ENCODE measurements at places on chromosomes 2 and 18.

- DNase-seq, result no peak
Observed at GRCh38 chr2:12452185-12452584, 264.6 kb upstream of the TRIB2 start.

DNA sequence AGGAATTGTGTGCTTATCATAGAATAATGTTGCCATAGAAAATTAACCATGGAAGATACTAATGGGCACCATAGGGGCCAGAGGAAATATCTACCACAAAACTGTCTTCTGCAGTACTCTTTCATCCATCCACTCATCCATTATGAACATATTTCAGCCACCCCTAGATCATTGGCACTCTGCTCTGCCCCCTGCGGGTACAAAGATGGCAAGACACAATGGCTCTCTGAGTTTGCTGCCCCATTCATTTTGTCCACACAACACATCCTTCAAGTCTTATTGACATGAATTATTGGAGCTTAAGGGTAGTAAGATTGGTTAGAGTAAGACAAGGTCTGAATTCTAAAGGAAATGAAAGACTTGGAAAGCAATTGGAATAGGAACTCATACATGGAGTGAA, 1224.7 kb upstream of the CELF4 start:
- DNase-seq, result no peak

- DNase-seq, result no peak
Observed at GRCh38 chr2:159903443-159904126, 105.6 kb upstream of the CD302 start.

- DNase-seq, result no peak
Observed at GRCh38 chr2:230863442-230864121, 1.2 kb upstream of the ITM2C start.

- no peak for DNase-seq
Observed at GRCh38 chr2:102025583-102026267, 34.0 kb downstream of the IL1R2 start.

- DNase-seq, result no peak
Observed at GRCh38 chr2:147311058-147311430, 533.8 kb upstream of the ACVR2A start.

DNA sequence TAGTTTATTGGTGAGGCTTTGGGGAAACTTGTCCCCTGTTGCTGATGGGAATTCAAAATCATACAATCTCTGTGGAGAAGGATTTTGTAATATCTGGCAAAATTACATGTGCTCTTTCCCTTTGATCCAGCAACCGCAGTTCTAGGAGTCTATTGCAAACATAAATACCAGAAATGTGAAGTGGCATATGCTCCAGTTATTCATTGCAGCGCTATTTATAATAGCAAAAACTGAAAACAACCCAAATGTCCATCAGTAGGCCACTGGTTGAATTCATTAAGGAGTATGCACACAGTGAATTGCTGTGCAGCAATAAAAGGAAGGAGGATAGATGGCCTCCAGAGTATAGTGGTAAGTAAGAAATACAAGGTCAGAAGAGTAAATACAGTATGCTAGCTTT, 76.5 kb downstream of the HNRNPLL start:
- no peak for DNase-seq

- no peak for DNase-seq
Observed at GRCh38 chr2:175140332-175140731, 27.7 kb downstream of the ATF2 start.
